ENCODE measurements at places on chromosomes 16 and 17. TPM values are rescaled to one million over a fixed set of nuclear protein-coding genes. Genes with fewer than 3 reads are reported as not detected.

GRCh38 chr17:68453991-68454665 lies 3.2 kb downstream of the WIPI1 start:
- peaks cover 12% of the 10 kb centered on the region for H3K4me1 ChIP-seq
- no peak overlapping the region for H3K27ac ChIP-seq
- DNase-seq: no peak
- peaks cover 19% of the 10 kb centered on the region for H3K36me3 ChIP-seq
- H3K27me3 ChIP-seq: no peaks in the 10 kb centered on the region

DNA sequence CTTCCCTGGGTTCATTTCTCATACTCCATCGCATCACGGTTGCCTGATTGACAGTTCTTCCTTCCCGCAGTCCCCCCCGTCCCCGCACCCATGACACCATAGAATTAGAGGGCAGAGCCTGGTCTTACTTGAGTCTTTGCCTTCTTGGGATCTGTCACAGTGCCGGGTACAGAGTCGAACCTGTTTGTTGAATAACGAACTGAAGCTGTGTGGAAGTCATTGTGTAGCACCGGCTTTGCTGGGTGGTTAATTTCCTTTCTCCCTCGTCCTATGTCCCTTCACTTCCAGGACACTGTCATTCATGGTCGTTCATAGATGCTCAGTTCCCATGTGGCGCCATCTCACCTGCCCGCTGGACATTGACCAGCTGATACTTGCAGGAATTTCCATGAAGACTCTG lies 315.3 kb downstream of the CPPED1 start:
- no peak overlapping the region for H3K4me3 ChIP-seq
- no peaks in the 10 kb centered on the region for H3K27me3 ChIP-seq
- H3K27ac ChIP-seq: no peak overlapping the region
- no peaks in the 10 kb centered on the region for H3K36me3 ChIP-seq
- H3K4me1 ChIP-seq: no peaks in the 10 kb centered on the region

DNA sequence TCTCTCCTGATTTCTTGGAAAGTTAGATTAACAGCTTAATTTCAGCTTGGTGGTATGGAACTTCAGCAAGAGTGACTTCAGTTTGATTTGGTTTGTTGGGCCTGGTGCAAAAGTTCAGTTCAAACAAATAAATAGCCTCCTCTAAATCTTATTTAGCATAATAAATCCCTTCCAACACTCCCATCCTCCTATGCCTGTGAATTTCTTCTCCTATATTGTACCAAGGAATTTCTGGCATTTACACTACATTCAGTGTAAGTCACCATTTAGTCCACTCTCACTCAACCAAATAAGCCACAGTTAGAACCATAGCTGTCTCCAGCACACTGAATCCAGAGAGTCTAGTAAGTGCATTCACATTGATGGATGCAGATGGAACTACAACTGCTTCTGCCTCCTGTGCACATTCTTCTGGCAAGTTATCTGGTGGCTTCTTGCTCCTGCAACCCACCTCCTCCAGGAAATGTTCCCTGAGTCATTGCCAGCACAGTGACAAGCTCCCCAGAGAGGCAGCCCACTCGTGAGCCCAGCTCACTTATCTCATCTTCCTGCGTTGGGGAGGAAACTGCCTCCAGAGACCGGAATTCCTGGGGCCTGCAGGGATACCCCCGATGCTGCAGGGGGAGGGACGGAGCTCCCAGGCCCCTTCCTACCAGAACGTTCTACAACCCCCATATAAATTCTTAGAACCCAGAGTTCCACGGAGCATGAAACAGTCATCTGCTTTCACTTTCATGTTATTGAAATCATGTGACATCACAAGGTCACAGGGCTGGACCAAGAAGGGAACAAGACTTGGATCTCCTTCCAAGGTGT lies 318.3 kb downstream of the PHKB start:
- DNase-seq: peak; percentile 23
- H3K27me3 ChIP-seq: no peaks in the 10 kb centered on the region
- no peaks in the 10 kb centered on the region for H3K36me3 ChIP-seq

GRCh38 chr16:80883159-80883642 lies 78.8 kb upstream of the CDYL2 start:
- H3K4me3 ChIP-seq: no peak overlapping the region
- no peak overlapping the region for H3K27ac ChIP-seq
- no peaks in the 10 kb centered on the region for H3K27me3 ChIP-seq
- DNase-seq: no peak

- no peaks in the 10 kb centered on the region for H3K27me3 ChIP-seq
- peak; percentile 39 for DNase-seq
- no peaks in the 10 kb centered on the region for H3K36me3 ChIP-seq
- no peaks in the 10 kb centered on the region for H3K4me1 ChIP-seq
These were observed 27.4 kb downstream of the BCO1 start for GRCh38 chr16:81265658-81266451.

GRCh38 chr17:68290268-68290954 lies 516 bp downstream of the SLC16A6 start:
- peak; percentile 27 for DNase-seq
- H3K27me3 ChIP-seq: no peaks in the 10 kb centered on the region
- no peak overlapping the region for H3K4me3 ChIP-seq
- peak overlapping the region; percentile 49 for H3K27ac ChIP-seq
- H3K4me1 ChIP-seq: peaks cover 24% of the 10 kb centered on the region
- H3K36me3 ChIP-seq: no peaks in the 10 kb centered on the region

- no peak for DNase-seq
- peaks cover 2% of the 10 kb centered on the region for H3K4me1 ChIP-seq
- H3K27ac ChIP-seq: no peak overlapping the region
- no peak overlapping the region for H3K4me3 ChIP-seq
These were observed 20.7 kb downstream of the WFDC1 start for GRCh38 chr16:84315422-84315821.

DNA sequence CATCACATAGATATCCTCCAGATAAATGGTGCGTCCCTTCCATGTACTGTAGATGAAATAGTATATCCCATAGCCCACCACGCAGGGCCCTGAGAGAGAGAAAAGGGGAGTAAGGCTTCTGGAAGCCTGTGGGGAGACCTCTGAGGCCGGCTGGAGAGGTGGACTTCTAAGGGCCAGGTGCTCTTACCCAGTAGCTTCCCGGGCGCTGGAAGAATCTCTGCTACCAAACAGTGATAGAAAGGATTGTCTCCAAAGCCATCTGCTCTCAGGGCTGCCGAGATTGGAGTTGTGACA lies 718 bp downstream of the SAT2 start:
- peaks cover 17% of the 10 kb centered on the region for H3K4me1 ChIP-seq
- no peaks in the 10 kb centered on the region for H3K36me3 ChIP-seq
- peak overlapping the region; percentile 98 for H3K27ac ChIP-seq
- no peaks in the 10 kb centered on the region for H3K27me3 ChIP-seq
- H3K4me3 ChIP-seq: peak overlapping the region; percentile 91

DNA sequence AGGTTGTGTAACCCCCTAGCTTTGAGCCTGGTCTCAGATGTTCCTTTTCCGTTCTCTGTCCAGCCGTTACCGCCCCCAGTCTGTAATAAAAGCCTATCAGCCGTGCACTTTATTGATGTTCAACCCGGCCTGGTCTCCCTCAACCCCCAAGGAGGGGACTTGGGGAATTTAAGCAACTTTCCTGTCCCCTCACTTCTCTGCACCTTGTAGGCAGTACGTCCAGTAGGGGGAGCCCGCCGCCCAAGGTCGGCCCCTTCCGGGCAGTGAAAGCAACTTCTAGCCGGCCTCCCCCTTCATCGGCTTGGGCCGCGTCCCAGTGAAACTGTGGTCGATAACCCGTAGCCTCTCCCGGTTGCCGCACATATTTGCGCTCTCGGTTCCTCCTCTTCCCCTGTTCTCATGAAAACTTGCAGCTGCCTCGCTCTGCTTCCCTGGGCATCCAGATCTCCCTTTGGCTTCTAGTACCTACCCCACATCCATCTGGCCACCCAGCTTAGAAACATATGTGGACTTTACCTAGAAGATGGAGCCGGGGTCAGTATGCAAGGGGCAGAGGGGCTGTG lies 7.9 kb downstream of the PNPO start:
- peaks cover 14% of the 10 kb centered on the region for H3K36me3 ChIP-seq
- H3K27ac ChIP-seq: peak overlapping the region; percentile 90
- no peaks in the 10 kb centered on the region for H3K27me3 ChIP-seq
- H3K4me3 ChIP-seq: no peak overlapping the region
- H3K4me1 ChIP-seq: peaks cover 25% of the 10 kb centered on the region
- peak; percentile 93 for DNase-seq

DNA sequence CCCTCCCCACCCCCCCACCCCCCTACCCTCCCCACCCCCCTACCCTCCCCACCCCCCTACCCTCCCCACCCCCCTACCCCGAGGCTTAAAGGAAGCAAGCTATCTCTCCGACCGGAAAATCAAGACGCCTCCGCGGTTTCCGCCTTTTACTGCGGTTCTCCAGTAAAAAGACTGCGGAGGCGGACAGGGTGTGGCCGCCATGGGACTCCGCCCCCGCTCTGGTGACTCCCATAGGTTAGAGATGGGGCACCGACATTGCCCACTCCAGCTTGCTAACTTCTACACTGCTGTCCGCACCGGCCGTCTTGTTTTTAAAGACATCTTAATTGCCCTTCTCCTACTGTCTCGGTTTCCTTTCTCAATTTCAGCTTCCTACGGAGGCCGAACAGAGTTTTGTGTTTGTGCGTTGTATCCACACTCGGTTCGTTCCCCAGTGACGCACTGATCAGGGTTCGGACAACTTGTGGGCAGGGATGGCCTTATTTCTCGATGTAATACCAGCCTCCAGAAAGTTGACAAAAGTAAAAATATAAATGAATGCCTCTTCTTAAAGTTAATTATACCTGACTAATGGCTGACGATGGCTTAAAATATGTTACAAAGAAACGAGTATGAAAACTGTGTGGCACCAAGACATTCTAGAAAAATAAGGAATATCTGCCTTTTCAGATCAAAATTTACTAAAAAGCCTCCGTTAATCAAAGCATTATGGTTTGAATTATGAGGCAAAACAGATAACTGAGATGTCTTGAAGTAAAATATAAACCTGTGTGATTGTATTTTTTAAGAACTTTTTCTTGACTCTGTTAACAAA lies 1.1 kb upstream of the ZNF200 start:
- no peaks in the 10 kb centered on the region for H3K27me3 ChIP-seq
- no peak overlapping the region for H3K27ac ChIP-seq
- no peaks in the 10 kb centered on the region for H3K36me3 ChIP-seq
- peak; percentile 68 for DNase-seq

GRCh38 chr17:33750943-33751701 lies 458.0 kb upstream of the ASIC2 start:
- H3K27ac ChIP-seq: no peak overlapping the region
- no peaks in the 10 kb centered on the region for H3K4me1 ChIP-seq
- H3K4me3 ChIP-seq: peak overlapping the region; percentile 15
- peak; percentile 91 for DNase-seq
- H3K36me3 ChIP-seq: no peaks in the 10 kb centered on the region

- no peaks in the 10 kb centered on the region for H3K27me3 ChIP-seq
- H3K4me1 ChIP-seq: no peaks in the 10 kb centered on the region
- no peak overlapping the region for H3K27ac ChIP-seq
- no peak overlapping the region for H3K4me3 ChIP-seq
These were observed 369.1 kb downstream of the XYLT1 start for GRCh38 chr16:17101646-17102045.

GRCh38 chr17:42180922-42181850 lies at the start of gene KCNH4:
Gene KCNH4 (minus strand): TSS chr17:42181142. CDS start chr17:42180945, 197 bp downstream.
- no peaks in the 10 kb centered on the region for H3K36me3 ChIP-seq
- H3K4me3 ChIP-seq: no peak within 1 kb of the TSS
- peaks cover 15% of the 10 kb centered on the region for H3K4me1 ChIP-seq
- DNase-seq: peak; percentile 81

- no peak for DNase-seq
- no peaks in the 10 kb centered on the region for H3K4me1 ChIP-seq
- no peak overlapping the region for H3K4me3 ChIP-seq
- H3K27me3 ChIP-seq: no peaks in the 10 kb centered on the region
- H3K36me3 ChIP-seq: peaks cover 16% of the 10 kb centered on the region
These were observed 79.2 kb downstream of the ARHGAP23 start for GRCh38 chr17:38507436-38507835.

DNA sequence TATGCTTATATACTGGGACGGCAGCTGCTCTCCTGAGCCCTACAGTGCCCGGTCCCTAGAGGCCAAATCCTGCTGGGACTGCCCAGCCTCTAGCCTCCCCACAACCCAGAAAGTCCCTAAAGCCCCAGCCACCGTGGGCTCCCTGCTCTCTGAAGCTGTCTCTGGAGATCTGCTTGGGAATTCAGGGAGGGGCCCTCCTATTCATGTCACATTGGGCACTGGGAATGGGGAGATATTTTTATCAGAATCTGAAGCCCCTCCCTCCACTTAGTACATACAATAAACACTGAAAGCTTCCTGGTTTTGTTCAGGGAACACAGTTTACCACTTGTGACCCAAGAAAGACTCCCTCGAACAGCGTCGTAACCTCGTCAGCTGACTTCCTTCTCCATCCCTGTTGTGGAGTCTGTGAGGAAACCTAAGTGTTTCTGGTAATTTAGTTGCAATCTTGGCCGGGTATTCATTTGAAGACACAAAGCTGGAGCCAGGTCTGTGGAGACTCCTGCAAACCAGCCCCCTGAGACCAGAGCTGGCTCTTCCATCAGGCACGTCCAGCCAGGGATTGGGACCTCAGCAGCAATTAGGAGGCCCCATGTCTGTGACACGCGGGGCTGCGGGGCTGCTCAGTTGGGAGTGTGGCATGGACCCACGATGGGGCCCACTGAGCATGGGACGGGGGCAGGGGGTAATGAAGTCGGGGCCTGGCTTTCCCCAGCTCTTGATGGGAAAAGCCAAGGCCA lies 38.5 kb downstream of the PGS1 start:
- H3K27me3 ChIP-seq: no peaks in the 10 kb centered on the region
- H3K36me3 ChIP-seq: no peaks in the 10 kb centered on the region
- DNase-seq: peak; percentile 47
- peak overlapping the region; percentile 92 for H3K27ac ChIP-seq

GRCh38 chr17:65677932-65678331 lies 116.5 kb upstream of the AXIN2 start:
- H3K27ac ChIP-seq: no peak overlapping the region
- peaks cover 7% of the 10 kb centered on the region for H3K4me1 ChIP-seq
- H3K4me3 ChIP-seq: no peak overlapping the region
- no peak for DNase-seq
- H3K27me3 ChIP-seq: no peaks in the 10 kb centered on the region
- no peaks in the 10 kb centered on the region for H3K36me3 ChIP-seq

DNA sequence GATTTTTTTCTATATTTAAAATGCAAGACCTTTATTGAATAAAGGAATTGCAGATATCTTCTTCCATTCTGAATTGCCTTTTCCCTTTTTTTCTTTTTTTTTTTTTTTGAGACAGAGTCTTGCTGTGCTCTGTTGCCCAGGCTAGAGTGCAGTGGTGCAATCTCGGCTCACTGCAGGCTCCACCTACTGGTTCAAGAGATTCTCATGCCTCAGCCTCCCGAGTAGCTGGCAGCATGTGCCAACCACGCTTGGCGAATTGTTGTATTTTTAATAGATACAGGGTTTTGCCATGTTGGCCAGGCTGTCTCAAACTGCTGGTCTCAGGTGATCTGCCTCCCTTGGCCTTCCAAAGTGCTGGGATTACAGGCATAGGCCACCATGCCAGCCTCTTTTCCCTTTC lies 151.5 kb downstream of the CEP112 start:
- H3K27me3 ChIP-seq: no peaks in the 10 kb centered on the region
- H3K27ac ChIP-seq: no peak overlapping the region
- no peaks in the 10 kb centered on the region for H3K36me3 ChIP-seq
- H3K4me3 ChIP-seq: no peak overlapping the region
- no peak for DNase-seq

- no peak overlapping the region for H3K27ac ChIP-seq
- H3K36me3 ChIP-seq: no peaks in the 10 kb centered on the region
- no peak overlapping the region for H3K4me3 ChIP-seq
- DNase-seq: no peak
- peaks cover 76% of the 10 kb centered on the region for H3K4me1 ChIP-seq
- H3K27me3 ChIP-seq: no peaks in the 10 kb centered on the region
These were observed 14.4 kb downstream of the SEC14L1 start for GRCh38 chr17:77155125-77155524.

The ENO3 gene
- total RNA-seq: 4.7 TPM

The PDIA2 gene
- total RNA-seq: not detected

The FBXO39 gene
- total RNA-seq: not detected

The KRTAP1-4 gene
- not detected for total RNA-seq

The SLC6A2 gene
- total RNA-seq: 0.26 TPM

The NPIPB13 gene
- 0.35 TPM for total RNA-seq

The WFIKKN1 gene
- total RNA-seq: 0.18 TPM

The MYH2 gene
- total RNA-seq: not detected

The SYNRG gene
- total RNA-seq: 22.4 TPM

The CD300E gene
- total RNA-seq: 0.61 TPM
